NCI-H774 (cell line): ENCODE measurements at places on chromosomes 3 and 15.

DNA sequence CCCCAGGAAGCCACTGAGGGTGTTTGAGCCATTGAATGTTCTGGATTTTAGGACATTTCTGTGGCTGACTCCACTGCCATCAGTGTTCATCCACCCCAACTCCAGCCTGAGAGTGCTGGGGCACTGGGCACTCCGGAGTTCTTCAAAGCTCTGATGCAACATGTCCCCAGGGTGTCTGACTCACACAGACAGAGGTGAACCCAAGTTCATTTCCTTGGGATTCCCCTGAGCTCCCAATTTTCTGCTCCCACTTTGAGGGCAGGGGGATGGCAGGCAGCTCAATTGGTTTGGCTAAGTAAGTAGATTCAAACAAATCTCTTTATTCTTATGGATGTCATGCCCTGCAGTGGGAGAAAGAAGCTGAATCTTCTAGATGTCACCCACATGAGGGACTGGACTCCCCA lies 2.2 kb downstream of the STRA6 start:
- DNase-seq = no peak

- no peak for DNase-seq
Observed at GRCh38 chr3:16824081-16824696, 60.6 kb upstream of the PLCL2 start.

DNA sequence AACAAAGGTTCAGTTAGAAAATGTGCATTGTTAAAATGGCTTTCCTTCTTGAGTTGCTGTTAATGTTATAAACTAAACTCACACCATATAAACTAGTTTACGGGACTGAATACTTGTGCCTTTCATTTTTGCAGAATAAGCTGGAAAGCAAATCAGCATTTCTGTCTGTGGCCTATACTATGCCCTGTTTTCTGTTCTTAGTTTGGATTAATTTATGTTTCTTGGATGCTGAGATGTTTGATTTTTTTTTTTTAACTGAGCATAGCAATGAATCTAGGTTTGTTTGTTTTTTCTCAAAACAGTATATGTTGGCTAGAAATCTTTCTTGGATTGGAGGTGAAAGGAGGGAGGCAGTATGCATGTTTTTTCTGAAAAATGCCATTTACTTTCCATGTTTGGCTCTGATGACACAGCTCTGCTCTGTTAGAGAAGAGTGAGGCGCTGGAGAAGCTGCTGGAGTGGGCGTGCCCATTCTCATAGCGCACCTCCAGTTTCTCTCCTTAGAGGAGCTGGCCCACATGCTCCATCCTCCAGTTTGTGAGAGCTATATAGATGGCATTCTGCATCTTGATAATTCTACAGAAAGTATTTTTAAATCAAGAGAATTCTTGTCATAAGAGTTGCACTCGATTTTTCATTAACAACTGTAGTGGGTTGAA lies 423.6 kb upstream of the TPM1 start:
- DNase-seq = no peak

DNA sequence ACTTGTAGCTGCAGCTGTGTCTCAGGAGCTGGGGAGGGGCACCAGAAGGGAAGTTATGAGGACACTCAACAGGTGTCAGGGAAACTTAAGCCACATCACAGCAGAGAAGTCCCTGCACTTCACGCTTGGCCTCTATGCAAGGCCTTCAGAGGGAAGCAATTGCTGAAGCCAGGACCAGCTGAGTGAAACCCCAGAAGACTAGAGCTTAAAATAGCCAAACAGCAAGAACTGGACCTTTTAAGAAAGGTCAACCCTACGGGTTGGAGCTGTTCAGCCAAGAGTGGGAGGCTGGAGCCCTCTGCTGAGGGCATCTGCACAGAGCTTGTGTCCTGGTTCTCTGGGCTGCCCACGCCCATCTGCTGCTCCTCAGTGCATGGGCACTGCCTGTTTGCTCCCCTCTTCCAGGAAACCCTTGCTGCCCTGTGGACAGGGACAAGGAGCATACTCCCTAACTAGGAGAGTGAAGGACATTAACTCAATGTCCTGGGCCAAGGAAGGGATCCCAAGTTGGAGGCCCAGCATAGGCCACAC lies 3.9 kb upstream of the GRAMD2A start:
- DNase-seq = no peak

DNA sequence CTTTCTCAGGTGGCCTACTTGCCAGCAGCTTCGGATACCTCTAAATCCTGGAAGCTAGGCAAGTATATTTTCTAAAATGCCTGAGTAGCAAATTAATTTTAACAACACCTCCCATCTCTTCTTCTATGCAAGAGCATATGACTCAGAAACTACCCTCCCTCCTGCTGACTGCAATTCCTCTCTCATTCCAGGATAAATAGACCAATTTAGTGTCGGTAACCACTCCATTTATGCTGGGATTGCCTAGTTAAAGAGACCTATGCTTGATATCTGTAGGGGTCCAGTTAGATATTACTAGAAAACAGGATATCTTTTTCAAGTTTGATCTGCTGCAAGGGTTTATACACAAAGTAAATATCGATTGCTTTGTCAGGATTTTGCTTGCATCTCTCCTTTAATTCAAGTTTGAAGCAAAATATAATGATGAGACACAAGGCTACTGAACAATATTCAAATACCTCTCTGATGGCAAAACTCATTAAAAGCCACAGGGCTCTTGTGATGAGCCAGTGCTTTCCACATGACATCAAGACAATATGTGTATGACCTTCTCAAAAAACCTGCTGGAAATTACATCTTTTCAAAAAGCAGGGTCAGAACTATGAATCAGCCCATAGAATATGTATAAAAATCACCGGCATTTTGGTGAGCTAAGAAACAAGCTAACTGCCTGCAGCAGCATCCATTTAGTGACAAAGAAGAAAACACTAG lies 491.6 kb upstream of the NECTIN3 start:
- DNase-seq = no peak

DNA sequence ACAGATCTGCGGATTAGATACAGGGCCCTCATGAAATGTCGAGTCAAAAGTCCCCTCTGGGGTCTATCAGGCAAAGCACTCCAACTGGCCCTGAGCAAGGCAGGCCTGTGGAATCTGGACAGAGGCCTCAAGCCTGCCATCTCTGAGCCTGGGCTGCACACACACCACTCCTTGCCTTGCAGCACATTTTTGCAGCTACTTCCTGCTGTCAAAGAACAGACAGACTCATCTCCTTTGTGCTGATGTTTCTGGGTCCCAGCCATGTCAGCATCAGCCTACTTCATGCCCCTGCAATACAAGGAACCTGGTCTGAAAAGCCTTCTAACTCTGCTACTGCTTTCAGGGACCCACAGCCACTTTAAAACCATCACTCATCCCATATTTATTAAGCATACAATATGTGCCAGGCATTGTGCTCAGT lies 60.6 kb upstream of the IL12A start:
- DNase-seq = no peak

GRCh38 chr15:59419170-59419569 lies 18.8 kb upstream of the FAM81A start:
- no peak for DNase-seq

- no peak for DNase-seq
Observed at GRCh38 chr15:65076486-65077290, at the start of gene KBTBD13. Gene KBTBD13 (plus strand): TSS chr15:65076746. CDS start chr15:65076816, 70 bp downstream.

DNA sequence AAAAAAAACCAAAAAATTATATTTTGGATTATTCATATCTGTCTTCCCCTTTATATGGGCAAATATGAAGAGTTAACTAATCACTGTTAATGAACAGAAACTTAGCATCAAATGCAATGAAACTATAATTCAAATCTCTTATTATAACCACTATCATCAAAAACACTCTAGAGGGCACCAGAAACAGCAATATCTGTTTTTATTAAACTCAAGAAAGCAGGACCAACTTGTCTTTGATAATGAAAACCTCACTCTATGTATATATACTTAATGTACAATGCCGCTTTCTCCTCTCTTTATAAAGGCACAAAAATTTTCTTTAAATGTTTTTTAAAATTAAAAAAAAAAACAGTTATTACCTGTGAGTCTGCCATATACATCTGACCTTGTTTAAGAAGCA lies 92.7 kb downstream of the UACA start:
- no peak for DNase-seq

DNA sequence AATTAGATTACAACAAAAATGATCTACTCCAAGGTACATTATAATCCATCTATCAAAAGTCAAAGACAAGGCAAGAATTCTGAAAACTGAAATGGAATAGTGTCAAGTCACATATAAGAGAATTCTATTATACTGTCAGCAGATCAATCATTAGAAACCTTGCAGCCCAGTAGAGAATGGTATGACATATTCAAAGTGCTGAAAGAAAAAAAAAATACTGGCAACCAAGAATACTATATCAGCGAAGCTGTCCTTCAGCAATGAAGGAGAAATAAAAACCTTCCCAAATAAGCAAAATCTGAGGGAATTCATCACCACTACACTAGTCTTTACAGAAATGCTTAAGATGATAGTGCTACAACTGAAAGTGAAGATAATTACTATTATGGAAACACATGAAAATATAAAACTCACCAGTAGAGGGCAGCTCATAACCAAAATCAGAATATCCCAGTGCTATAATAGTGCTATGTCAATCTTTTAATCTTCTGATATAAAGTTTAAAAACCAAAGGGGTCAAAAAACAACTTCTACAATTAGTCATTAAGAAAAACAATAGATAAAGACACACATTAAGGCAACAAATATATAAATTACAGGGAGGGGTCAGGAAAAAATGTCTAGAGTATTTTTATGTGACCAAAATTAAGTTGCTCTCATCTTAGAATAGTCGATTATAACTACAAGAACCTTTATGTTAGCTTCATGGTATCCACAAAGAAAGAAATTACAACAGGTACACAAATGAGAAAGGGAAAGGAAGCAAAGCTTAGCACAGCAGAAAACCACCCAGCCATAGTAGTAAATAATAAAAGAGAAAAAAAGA lies 190.7 kb upstream of the CNTN6 start:
- DNase-seq = no peak

DNA sequence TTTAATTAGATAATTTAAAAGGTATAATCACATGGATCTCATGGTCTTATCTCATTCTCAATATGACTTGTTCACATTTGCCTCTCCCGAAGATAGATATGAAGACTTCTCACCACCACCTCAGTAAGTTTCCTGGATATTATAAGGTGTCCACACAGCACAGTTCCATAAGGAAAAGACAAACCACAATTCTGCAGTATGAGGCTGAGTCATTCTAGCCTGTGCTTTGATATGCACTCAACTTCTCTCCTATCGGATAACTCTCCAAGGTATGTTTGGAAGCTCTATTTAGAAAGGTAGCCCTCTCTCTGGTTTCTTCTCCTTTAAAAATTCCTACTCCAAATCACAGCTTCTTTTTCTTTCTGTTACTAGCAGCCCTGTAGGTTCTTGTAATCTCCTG lies 612.8 kb downstream of the ZPLD1 start:
- DNase-seq = no peak

- no peak for DNase-seq
Observed at GRCh38 chr15:66142285-66142684, 111.3 kb downstream of the MEGF11 start.

GRCh38 chr15:48501208-48501607 lies 144.3 kb downstream of the FBN1 start:
- no peak for DNase-seq

- DNase-seq = no peak
Observed at GRCh38 chr15:101813803-101814534, 2.0 kb downstream of the OR4F15 start.

DNA sequence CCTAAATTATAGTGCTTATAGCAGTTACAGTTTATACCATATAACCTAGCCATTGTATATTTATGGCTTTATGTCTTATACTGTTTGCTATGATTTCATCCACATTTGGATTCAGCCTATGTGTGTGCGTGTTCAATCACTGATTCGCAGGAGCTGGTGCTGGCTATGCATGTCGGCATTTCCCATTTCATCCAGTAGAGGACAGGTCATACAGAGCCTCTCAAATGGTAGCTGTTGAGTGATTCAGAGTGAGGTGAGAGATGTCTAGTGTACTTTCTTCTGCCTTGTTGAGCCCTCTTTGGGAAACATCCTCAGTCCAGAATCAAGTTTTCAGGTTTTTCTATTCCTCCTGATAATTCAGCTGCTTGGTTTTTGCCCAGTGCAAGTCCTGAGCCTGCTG lies 76.1 kb downstream of the FRMD4B start:
- DNase-seq = no peak

DNA sequence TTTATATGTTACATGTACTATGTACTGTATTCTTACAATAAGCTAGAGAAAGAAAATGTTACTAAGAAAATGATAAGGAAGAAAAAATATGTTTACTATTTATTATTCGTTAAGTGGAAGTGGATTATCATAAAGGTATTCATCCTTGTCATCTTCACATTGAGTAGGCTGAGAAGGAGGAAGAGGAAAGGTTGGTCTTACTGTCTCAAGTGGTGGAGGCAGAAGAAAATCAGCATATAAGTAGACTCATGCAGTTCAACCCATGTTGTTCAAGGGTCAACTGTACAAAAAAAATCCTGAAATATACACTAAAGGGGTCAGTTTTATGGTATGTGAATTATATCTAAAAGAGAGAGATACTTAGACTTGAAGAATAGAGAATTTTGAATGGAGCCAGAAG lies 5.7 kb downstream of the HMG20A start:
- no peak for DNase-seq

DNA sequence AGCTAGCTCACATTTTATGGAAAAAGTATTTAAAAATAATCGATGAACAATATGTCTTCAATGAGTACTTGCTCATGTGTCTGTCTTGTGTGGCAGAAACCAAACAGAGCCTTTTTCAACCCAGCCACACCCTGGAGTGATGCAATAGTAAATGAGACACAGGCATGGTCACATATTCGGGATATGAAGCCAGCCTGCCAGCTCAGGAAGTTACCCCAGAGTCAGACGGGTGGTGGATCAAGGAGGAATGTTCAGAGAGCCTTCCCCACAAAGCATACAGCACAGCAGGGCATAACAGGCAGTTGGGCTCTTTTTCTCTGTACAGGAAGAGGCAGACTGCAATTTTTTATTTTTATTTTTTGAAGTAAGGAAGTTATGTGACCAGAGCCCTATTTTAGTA lies 27.3 kb downstream of the LARP6 start:
- no peak for DNase-seq

- no peak for DNase-seq
Observed at GRCh38 chr15:72338617-72339321, 18.8 kb upstream of the CELF6 start.

DNA sequence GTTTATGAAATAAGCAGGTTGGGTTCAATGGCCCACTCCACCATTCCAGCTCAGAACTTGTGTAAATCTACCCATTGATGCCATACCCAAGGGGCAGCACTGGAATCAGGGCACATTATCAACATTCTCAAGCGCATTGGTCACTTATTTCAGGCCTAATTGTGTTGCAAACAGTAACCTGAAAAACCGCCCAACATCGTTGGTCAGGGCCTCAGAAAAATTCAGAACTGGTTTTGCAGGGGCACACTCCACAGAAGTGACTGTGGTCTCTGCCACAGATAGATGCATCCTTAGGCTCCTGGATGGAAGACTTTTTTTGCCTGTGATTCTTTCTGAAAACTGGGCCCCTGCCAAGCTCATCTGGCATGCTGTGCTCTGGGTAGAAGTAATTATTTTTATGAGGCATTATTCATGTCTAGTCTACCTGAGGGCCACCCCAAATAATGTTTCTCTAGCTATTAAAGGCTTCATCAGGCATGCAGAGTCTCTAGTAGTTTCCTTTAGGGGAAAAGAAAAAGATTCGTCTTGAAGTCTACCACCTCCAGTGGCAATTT lies 21.7 kb upstream of the LRTM1 start:
- no peak for DNase-seq

- DNase-seq = no peak
Observed at GRCh38 chr3:23271876-23272741, 69.0 kb downstream of the UBE2E2 start.
